ENCODE measurements at places on chromosomes 3 and 15. TPM values are rescaled to one million over a fixed set of nuclear protein-coding genes. Genes with fewer than 3 reads are reported as not detected.

The CCR3 gene
- not detected for total RNA-seq

The TNFSF10 gene
- 6.0 TPM for total RNA-seq

The ISL2 gene
- total RNA-seq = 1.7 TPM

The ACTC1 gene
- not detected for total RNA-seq

The RPL29 gene
- total RNA-seq = 1,782 TPM

The PLSCR2 gene
- total RNA-seq = 0.18 TPM

The ARRDC4 gene
- 13.3 TPM for total RNA-seq

The LRRC31 gene
- not detected for total RNA-seq

The GOLGA8G gene
- not detected for total RNA-seq

The VWA5B2 gene
- not detected for total RNA-seq

The ZNF197 gene
- total RNA-seq = 8.7 TPM

The P2RY13 gene
- total RNA-seq = not detected

The LRTM1 gene
- not detected for total RNA-seq

The AEN gene
- 36.5 TPM for total RNA-seq

The GASK1A gene
- 1.1 TPM for total RNA-seq

The RASGRP1 gene
- 1.2 TPM for total RNA-seq

The LTF gene
- total RNA-seq = not detected

The TMEM212 gene
- total RNA-seq = not detected

The CNTN3 gene
- total RNA-seq = 0.58 TPM

The C15orf62 gene
- total RNA-seq = 0.18 TPM

The APOD gene
- 5.5 TPM for total RNA-seq

The SCAANT1 gene
- total RNA-seq = not detected

The HLTF gene
- total RNA-seq = 22.2 TPM

The CIAO2A gene
- 85.9 TPM for total RNA-seq

The FGF12 gene
- under 0.01 TPM for total RNA-seq

The CHAC1 gene
- 42.7 TPM for total RNA-seq

The COL6A6 gene
- not detected for total RNA-seq

The FBN1 gene
- 179 TPM for total RNA-seq
